Renal cortex interstitium (tissue), 15 donors: ENCODE measurements at places on chromosomes 2 and 18.
A peak's percentile ranks its signal among the peaks of the same experiment; 100 is the strongest.

DNA sequence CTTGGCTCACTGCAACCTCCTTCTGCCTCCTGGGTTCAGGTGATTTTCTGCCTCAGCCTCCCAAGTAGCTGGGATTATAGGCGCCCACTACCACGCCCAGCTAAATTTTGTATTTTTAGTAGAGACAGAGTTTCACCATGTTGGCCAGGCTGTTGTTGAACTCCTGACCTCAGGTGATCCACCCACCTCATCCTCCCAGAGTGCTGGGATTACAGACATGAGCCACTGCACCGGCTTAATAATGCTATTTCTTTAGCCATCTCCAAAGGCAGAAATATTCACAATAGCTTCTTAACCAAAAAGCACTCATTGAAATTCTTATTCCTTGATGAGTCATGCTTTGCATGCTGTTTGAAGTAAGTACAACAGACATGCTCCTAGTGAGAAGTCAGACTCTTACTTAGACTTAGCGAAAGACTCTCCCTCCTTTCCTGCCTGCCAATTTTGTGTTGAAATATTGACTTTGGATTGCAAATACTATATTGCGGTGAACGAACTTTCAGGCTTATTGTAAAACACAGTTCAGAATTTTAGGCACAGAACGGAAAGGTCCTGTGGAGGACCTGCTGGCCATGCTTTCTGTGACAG lies 4.4 kb downstream of the ACTR3 start:
- no peak for DNase-seq

GRCh38 chr2:25030702-25031101 lies 11.2 kb upstream of the EFR3B start:
- no peak for DNase-seq

GRCh38 chr2:43444989-43445645 lies 150.7 kb downstream of the THADA start:
- DNase-seq = no peak

- no peak for DNase-seq
Observed at GRCh38 chr2:53568469-53568868, 199.1 kb upstream of the CHAC2 start.

DNA sequence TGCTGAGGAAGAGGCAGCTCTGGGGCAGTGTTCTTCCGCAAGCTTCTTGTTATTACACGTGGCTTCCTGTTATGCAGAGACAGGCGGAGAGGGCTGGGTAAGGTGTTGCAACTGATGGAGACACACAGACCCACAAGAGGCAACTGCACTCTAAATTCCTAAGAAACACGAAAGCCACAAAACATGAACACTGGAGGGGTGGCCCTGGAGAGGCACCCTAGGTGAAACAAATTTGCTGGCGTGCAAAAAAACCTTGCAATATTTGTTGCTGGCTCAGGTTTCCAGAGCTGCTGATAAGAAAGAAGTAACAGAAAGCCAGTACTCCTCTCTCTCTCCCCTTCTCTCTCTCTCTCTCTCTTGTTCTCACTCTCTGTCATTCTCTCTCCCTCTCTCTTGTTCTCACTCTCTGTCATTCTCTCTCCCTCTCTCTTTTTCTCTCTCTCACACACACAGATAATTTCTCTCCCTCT lies 31.8 kb downstream of the ARHGAP25 start:
- no peak for DNase-seq

- no peak for DNase-seq
Observed at GRCh38 chr2:114128263-114128662, 238.4 kb downstream of the ACTR3 start.

GRCh38 chr18:59127047-59127446 lies 12.6 kb upstream of the SEC11C start:
- no peak for DNase-seq

GRCh38 chr18:24974431-24974830 lies 377.5 kb downstream of the ZNF521 start:
- no peak for DNase-seq

- no peak for DNase-seq
Observed at GRCh38 chr2:173962583-173963110, 2.5 kb downstream of the SP3 start.

GRCh38 chr2:63698786-63699548 lies 110.2 kb downstream of the MDH1 start:
- no peak for DNase-seq

GRCh38 chr2:237689336-237690131 lies 62.1 kb downstream of the LRRFIP1 start:
- DNase-seq = no peak

DNA sequence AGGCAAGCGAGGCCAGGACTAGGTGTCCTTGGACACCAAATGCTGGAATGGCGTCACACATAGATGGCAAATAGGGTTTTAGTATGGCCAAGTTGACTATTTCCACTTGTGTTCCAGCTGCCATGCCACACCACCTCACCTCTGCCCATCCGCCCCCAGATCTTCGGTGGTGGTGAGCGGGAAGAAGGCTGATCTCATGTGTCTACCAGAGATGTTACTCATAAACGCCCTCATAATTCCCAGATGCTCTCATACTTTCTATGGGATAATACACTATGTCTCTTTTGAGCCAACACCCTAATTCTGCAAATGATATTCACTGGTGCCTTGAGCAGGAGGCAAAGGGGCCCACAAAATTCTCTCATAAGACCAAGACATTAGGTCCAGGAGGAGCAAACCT lies 281.1 kb upstream of the FN1 start:
- DNase-seq = no peak

DNA sequence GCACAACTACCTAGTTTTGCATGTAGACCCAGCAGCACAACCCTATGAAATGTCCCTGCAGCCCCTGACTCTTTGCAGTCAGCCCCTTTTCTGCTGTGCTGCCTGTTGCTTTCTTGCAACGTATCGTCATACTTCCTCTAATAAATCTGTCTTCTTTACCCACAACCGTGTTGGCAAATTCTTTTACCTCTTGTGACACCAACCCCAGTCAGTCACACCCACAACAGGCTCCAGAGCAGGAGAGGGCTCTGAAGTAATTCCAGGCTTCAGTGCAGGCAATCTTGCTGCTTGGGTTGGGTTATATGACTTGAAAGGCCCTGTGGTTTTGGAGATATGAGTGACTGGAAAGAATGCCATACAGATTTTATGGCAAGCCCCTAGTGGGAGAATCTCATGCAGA lies 79.1 kb upstream of the KCNH7 start:
- DNase-seq = no peak

- DNase-seq = no peak
Observed at GRCh38 chr2:20113986-20114938, 62.8 kb upstream of the LAPTM4A start.

- DNase-seq = no peak
Observed at GRCh38 chr2:63051795-63052333, 1.2 kb downstream of the OTX1 start.

DNA sequence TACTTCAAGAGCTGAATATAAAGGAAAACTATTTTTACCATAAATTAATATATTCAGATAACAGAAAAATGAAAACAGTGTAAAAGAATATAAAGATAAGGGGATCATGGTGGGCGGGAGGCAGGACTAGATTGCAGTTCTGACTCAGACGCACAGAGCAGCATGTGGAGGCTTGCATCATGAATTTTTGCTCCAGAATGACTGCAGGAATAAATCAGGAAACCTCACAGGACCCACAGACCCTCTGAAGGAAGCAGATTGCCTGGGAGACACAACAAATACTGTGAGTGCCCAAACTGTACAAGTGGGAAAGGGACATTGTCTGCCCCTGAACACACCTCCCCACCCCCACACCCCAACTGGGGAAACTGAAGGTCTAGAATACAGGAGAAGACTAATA lies 19.2 kb upstream of the SIGLEC15 start:
- DNase-seq = no peak

DNA sequence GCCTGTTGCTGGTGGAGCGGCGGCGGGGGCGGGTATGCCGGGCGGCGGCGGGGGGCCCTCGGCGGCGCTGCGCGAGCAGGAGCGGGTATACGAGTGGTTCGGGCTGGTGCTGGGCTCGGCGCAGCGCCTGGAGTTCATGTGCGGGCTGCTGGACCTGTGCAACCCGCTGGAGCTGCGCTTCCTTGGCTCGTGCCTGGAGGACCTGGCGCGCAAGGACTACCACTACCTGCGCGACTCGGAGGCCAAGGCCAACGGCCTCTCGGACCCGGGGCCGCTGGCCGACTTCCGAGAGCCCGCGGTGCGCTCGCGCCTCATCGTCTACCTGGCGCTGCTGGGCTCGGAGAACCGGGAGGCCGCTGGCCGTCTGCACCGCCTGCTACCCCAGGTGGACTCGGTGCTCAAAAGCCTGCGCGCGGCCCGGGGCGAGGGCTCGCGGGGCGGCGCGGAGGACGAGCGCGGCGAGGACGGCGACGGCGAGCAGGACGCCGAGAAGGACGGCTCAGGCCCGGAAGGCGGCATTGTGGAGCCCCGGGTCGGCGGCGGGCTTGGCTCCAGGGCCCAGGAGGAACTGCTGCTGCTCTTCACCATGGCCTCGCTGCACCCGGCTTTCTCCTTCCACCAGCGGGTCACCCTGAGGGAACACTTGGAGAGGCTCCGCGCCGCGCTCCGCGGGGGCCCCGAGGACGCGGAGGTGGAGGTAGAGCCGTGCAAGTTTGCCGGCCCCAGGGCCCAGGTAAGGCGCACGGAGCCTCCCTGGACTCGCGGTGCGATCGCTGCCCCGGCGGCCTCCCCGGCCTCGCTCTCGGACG lies 1.0 kb downstream of the ZCCHC2 start:
- no peak for DNase-seq

DNA sequence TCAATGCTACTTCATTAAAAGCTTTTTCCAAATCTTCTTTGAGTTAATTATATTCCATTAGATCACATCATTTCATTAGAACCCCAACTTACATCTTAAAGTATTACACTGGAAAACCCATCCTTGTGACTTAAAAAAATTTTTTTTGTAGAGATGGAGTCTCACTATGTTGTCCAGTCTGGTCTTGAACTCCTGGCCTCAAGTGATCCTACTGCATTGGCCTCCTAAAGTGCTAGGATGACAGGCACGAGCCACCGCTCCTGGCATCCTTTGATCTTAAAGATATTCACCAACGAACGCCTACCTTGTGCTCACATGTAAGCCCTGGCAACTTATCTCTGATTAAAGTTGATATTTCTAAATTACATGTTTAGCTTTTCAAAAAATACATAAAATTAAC lies 6.7 kb downstream of the LAPTM4A start:
- DNase-seq = no peak

GRCh38 chr2:189674374-189675112 lies at the start of gene ANKAR:
TSS of gene ANKAR (plus strand) at chr2:189674670. CDS start at chr2:189676491, 1,821 bp downstream.
- peak; percentile 73 for DNase-seq

- DNase-seq = peak; percentile 56
Observed at GRCh38 chr18:34707670-34708069, 2.4 kb upstream of the DTNA start.

DNA sequence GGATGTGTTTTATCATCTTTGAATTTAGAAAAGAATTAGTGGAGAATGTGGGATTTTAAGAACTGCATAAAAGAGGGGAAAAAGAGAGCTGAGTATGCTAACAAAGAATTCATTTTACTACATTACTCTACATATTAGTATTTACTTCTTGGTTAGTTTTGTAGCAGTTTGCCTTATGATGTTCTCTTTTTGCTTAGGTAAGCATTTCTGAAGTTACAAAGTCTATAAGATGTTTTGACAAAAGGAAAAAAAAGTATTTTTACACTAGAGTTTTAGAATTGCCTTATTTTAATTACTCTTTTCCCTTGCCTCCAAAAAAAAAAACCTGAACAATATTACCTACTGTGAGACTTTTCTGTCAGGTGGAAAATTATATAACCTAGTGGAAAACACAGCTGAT lies 739.5 kb upstream of the SLC39A10 start:
- no peak for DNase-seq

DNA sequence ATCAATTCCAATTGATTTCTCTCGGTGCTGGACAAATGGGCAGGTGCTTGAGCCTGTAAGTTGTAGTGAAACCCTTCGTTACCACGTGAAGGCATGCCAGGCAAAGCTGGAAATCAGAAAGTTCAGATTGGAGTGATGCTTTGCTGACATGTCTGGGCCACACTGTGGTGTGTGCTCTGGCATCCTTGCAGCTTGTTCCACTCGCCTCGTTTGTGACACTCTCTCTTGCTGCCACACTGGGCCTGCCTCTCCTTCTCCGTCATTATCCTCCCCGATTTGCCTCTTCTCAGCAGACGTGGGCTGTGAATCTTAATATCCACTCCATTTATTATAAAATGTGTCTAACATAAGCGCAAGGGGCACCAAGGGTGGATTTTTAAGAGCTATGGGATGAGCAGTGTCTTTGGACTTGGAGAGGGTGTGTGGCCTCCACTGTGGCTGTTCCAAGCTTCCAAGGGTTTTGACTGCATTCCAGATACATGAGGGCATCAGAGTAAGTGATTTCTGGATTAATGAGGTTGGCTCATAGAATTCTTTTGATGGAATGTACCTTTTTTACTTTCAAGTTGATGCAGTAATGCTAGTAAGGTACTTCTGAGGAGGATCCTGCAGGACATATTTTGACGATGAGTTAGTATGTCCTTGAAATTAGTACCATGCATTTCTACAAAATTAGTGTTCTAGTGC lies 238.8 kb downstream of the TPGS2 start:
- no peak for DNase-seq

DNA sequence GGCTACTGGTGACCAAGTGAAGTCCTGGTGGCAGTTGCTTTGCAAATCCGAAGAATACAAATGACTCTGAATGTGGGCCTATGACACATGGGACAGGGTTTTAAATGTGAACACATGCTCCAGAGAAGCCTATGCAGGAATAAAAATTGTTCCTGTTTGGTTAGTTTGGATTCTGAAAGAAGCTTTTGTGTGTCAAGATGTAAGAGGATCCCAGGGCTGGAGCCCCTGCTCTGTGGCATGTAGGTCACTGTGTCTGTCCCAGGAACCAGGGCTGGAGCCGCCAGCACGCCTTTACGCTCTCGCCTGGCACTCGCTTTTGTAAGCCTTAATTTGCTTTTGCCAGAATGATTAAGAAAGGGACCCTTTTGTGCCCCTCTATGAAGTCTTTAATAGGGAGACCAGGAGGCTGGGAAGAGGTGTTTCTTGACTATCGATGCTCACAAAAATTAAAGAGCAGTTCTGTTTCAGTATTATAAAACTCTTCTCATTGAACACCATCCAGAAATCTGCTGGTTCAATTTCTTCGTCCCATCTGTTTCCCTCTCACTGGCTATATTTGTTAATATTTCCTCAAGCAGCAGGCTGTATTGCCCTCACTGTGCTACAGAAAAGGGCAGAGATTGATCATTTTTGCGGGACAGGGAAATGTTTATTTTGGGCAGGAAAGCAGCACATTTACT lies 532.7 kb upstream of the POU3F3 start:
- no peak for DNase-seq
